ENCODE measurements at places on chromosomes 6 and 20. TPM values are rescaled to one million over a fixed set of nuclear protein-coding genes. Genes with fewer than 3 reads are reported as not detected.

CBLN4 gene
- not detected for polyA plus RNA-seq

TMEM244 gene
- not detected for polyA plus RNA-seq

CRISP3 gene
- polyA plus RNA-seq, result not detected

SLC17A1 gene
- polyA plus RNA-seq, result not detected

SLC22A16 gene
- polyA plus RNA-seq, result not detected
